ENCODE measurements at places on chromosomes 3 and 15.

GRCh38 chr3:124774327-124774718 lies 44.1 kb downstream of the UMPS start:
- no peak for DNase-seq

DNA sequence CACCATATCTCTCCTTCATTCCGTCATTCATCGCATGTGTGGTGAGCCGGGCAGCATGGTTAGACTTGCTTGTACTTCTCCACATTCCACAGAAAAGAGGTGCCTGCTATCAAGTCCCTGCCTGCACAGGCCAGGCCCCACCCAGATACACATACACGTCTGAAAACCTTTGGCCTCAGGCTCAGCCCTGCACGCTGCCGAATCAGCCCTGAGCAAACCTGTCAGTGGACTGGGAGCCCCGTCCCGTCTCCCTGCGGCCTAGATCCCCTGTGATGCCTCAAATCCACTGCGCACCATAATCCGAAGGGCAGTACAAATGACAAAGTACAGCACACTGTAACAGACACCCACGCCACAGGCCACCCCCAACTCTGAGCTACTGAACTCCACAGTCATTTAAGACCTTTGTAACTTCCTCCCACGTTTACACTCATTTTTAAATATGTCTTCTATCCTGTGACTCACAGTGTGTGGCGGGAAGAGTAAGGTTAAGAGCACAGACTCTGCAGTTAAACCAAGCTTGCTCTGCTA lies 67.1 kb downstream of the MB21D2 start:
- no peak for DNase-seq

DNA sequence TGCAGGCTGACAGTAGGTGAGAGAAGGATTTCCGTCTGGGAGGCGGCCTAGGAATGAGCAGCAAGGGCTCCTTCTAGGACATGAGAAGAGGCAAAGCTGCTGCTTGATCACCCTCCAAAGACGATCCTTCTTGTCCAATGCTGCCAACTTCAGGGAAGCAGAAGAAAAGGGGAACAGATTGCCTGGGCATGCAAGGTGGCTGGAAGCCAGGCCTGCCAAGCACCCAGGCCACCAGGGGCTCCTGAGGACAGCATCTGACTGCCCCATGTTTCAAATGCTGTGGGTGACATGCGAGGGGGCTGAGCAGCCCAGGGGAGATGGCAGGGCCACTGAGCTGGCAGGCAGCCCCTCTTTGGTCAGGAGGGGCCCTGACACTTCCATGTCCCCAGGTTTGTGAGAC lies 3.3 kb upstream of the GRIP2 start:
- DNase-seq: no peak

GRCh38 chr3:169173231-169173630 lies 490.3 kb downstream of the MECOM start:
- no peak for DNase-seq

DNA sequence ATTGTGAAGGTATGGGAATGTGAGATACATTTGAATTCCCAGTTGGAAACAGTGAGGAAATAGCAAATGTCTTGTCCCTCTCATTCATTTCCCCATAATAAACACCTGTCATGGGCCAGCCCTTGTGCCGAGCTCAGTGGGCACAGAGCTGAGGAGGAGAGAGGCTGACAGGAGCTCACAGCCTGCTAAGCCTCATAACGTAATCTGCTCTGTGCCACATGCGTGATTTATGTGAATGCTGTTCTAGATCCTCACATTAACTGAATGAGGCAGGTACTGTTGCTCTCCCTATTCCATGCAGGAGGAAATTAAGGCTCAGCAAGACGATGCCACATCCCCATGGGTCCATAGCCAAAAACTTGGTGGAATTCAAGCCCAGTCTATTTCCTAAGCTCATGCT lies 35.2 kb upstream of the RHO start:
- no peak for DNase-seq

DNA sequence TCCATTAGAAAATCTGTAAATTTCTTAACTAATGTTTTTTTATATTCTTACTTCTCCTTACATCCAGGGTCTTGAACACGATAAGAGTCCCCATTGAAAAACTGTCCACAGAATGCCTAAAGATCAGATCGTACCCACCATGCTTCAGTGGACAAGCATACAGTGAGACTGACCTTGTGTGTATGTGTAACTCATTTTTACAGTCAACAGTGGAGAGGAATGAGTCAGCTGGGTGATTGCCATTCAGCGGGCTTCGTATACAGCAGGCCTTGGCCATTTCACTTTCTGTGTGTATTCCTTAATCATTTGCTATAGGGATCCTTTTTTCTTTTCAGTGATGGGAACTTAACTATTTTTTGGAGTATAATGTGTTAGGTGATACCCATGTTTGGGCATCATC lies 10.6 kb downstream of the PARP14 start:
- DNase-seq: no peak

- no peak for DNase-seq
These were observed 235.4 kb downstream of the NFKBIZ start for GRCh38 chr3:102084704-102085103.

DNA sequence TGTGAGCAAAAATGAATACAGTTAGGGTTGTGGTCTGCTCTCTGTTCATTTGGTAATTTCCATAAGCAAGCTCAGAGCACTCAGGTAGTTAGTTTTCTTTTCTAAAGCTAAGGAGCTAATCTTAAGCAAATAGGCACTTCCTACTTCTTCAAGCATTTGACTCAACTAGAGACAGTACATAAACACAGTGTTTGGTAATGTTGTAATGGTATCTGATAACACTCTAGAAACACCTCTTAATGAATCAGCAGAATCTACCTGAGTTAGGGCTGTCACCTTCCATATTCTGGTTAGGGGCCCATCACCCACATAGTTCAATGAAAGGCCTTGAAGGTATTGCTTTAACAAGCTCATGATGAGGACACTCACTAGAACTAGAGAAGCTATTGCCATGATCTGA lies 83.1 kb downstream of the PLCH1 start:
- DNase-seq: no peak

GRCh38 chr15:70586241-70586640 lies 177.1 kb downstream of the UACA start:
- DNase-seq: no peak

GRCh38 chr15:84400017-84400740 lies 164.6 kb downstream of the GOLGA6L4 start:
- DNase-seq: no peak

DNA sequence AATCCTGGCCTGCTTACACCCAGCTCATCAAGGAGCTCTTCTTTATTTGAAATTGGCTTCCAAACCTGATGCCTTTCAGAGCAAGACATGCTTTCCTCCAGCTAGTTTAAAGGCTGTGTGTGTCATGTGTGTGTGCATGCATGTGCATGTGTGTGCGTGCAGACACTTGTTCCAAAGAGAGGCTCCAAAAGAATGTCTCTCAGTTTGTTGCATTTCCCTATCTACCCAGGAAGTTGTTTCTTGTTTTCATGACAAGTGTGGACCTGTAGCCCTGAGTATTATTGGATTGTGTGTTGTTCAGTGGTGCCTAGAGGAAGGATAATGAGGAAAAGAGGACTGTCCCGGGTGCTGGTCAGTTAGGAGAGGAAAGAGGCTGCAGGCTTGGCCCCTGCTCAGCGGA lies 240.0 kb downstream of the THSD4 start:
- DNase-seq: no peak

GRCh38 chr3:156513619-156514018 lies 41.3 kb downstream of the SSR3 start:
- DNase-seq: no peak

DNA sequence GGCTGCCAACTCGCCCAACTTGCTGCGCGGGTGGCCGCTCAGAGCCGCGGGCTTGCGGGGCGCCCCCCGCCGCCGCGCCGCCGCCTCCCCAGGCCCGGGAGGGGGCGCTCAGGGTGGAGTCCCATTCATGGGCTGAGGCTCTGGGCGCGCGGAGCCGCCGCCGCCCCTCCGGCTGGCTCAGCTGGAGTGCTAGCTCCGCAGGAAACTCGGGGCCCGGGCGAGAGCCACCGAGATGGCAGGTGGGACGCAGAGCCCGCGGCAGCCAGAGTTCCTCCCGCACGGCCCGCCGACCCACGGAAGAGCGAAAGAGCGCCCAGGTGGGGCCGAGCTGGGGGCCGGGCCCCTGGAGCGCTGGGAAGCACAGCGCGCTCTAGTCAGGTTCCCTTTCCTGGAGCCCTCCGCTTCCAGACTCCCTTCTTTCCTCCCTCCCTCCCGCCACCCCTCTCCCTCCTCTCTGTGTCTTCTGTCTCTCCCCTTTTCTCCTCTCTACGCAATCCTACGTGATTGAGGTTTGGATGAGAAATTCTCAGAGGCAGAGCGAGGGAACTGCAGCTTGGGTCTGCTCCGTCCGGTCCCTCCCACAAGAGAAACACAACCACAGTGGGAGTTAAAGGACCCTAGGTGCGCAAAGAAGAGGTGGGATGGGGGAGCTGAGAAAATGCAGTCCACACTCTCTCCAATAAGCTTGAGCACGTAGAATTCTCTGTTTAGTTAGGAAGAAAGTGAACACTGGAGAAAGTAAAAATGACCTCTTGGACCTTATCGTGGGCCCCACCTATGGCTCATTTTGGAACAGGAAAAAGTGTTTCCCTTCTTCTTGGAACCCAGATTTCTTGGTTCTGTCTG lies 317.3 kb downstream of the FGF12 start:
- DNase-seq: no peak

DNA sequence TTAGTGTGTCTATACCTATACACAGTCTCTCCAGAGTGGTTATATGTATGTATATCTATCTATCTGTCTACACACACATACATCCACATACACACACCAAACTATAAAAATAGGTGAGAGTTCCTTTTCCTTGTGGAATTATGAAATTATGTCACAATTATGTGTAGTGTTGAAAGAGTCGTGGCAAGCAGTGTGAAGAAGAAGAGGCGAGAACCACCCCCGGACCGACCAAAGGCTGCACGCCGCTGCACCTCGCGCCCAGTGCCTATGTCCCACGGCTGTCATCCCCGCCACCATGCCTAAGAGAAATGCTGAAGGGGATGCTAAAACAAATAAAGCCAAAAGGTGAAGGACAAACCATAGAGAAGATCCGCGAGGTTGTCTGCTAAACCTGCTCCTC lies 95.0 kb upstream of the RAP2B start:
- no peak for DNase-seq

Measured in erythroblast (primary cell).